ENCODE measurements at places on chromosomes 5 and 9.

DNA sequence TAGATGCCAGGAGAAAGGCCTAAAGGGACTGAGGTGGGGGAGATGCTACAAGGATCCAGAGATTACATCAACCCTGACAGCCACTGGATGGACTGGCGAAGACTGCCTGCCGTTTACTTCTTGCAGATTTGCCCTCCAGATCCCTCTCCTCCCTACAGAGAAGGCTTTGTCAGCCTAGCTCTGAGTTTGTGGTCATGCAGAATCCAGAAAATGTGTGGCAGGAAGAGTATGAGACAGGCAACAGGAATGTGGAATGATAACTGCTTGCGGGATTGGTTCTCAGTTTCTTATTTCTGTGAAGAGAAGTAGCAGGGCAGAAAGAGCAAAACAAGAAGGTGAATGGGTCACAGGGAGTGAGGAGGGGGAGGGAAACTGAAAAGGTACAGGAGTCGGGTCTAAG lies 129.6 kb downstream of the TLE1 start:
- DNase-seq: peak; percentile 97

- DNase-seq: no peak
Measured at GRCh38 chr9:27210588-27210987, 86.4 kb downstream of the EQTN start.

- DNase-seq: no peak
Measured at GRCh38 chr9:99173570-99174504, 47.9 kb downstream of the ALG2 start.

DNA sequence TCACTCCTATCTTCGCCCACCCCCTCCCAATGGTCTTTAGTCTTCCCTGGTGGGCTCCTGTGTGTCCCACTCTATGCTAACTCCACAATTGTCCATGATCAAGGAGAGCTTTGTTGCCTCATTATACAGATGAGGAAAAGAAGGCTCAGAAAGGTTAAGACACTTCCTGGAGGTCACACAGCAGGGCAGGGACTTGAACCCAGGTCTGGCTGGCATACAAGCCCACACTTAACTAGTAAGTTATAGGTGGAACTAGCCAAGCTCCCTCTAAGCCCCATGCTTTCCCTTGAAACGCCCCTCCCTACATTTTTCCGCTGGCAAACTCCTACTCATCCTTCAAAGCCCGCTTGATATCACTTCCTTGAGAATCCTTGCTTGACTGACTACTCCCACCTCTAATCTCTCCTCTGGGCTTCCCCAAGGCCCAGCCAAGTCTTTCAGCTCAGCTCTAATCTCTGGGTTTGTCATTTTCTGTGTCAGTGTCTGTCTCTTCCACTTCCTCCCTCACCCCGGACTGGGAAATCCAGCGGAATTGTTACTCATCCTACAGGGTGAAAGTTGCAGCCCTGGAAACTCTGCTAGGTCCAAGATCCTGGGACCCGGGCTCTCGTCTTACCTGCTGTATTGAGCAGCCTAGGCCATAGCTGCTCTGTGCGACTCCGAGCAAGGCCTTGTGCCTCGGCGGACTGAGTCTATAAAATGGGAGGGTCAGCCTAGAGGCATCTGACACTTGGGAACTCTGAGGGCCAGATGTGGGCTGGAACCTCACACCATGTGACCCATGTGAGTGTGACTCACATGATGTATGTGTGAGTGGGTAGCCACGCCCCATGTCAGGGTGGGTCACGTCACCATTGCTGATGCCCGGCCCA lies 144.5 kb downstream of the GAPVD1 start:
- no peak for DNase-seq

- no peak for DNase-seq
Measured at GRCh38 chr5:16490911-16491310, 25.3 kb upstream of the ZNF622 start.

- DNase-seq: no peak
Measured at GRCh38 chr5:119011186-119011585, 22.8 kb upstream of the DTWD2 start.

Measured in fibroblast of upper back skin (primary cell).